Smooth muscle cell of the brain vasculature (primary cell): ENCODE measurements at places on chromosomes 3 and 15.

GRCh38 chr15:27696530-27696929 is 402.6 kb downstream of the OCA2 start:
- DNase-seq, result no peak

- DNase-seq, result no peak
Measured at GRCh38 chr3:32778389-32778788, 39.4 kb upstream of the TRIM71 start.

GRCh38 chr3:152430223-152431002 is 161.7 kb downstream of the MBNL1 start:
- no peak for DNase-seq

- no peak for DNase-seq
Measured at GRCh38 chr15:96796841-96797240, 466.3 kb downstream of the NR2F2 start.

GRCh38 chr3:100402256-100402655 is 917 bp downstream of the LNP1 start:
- DNase-seq, result no peak

DNA sequence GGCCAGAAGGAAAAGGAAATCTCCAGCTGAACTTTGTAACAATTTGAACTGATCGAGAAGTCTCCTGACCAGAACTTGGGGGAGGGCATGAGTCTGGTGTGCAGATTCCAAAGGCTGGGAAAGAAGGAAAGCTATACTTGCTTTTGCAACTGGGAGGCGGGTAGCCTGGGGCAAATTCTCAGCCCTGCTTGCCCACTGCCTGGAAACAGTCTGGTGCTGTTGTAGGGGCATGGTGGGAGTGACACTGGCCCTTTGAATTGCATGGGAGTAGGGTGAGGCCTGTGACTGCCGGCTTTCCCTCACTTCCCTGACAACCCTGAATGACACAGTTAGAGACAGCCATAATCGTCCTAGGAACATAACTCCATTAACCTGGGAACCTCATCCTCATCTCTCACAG is 114.0 kb upstream of the POU1F1 start:
- no peak for DNase-seq

DNA sequence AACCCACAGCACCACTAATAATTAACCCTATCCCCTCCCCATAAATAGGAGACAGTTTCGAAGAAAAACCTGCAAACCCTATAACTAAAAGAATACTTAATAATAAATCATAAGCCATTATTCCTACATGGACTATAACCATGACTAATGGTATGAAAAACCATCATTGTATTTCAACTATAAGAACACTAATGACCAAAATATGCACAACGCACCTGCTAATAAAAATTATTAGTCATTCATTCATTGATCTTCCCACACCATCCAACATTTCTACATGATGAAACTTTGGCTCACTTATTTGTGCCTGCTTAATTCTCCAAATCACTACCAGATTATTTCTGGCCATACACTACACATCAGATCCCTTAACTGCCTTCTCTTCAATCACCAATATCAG is 16.6 kb downstream of the AQP9 start:
- DNase-seq, result no peak

GRCh38 chr3:192395506-192395905 is 331.8 kb downstream of the FGF12 start:
- no peak for DNase-seq

DNA sequence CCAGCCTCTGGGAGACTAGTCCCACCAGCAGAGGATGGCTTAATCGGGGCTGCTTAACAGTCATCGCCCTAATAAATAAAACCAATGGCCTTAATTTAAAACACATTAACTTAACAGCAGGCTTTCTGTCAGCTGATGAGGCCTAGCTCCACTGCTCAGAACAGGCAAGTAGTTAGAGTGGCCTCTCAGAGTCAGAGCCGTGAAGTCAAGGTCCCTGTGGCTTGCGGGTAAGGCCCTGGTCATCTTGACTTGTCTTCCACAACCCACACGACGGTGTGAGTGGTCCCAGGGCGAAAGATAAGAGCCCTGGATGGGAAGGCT is 11.8 kb downstream of the XXYLT1 start:
- DNase-seq, result no peak

GRCh38 chr15:92638709-92639365 is 16.7 kb downstream of the FAM174B start:
- DNase-seq, result no peak

DNA sequence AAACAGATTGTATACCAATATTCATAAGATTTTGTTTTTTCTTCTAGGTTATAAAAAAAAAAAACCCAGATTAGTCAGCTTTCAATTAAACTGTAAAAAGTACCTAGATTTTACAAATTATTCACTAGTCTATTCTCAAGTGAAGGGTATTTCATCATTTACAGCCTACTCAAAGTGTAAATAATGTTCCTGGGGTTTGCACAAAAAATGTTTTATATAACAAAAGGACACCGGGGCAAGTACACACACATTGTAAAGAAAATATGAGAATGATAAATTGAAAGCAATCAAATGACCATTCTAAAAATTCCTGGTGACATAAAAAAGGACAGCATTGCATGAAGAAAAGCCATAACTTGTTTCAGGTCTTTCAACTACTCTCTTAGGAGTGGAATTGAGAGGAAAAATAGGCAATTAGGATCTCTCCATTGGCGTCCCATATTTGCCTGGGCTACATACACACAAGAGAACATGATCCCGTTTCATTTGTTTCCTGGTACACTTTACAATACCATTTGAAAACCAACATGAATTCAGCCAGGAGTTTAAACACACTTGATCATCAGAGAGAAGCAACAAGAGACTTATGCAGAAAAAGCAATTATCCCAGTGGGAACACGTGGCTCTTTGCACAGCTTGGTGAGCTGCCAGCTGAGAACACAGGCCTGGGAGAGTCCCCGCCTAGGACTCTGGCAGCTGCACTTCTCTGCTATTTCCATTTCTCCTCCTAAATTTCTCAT is 1039.2 kb downstream of the ROBO1 start:
- peak; percentile 62 for DNase-seq

GRCh38 chr3:43709022-43709421 is 18.3 kb downstream of the ABHD5 start:
- DNase-seq, result no peak

DNA sequence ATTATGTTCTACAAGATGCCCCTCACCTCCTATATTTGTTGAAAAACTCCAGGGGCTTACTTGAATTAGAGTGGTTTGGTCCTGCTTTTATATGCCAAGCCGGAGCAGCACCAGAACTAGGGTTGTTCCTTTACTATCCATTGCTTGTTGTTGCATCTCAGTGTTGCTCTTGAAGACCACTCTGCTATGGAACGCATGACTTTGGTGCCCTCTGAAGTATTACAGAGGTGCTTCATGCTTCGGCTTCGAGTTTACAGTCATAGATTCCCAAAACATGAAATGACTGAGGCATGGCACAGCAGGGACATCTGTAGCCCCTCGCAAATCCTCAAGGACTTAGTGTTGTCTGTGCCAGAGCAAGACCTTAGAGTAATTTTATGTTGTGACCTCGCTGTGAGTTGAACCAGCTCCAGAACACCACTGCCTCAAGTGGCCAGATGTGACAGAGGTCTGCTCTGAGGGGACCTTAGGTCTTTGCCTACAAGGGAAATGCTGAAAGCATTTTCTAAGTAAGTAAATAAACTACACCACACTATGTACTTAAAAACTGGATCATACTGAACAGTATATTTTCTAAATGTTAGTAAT is 67.2 kb upstream of the SIAH2 start:
- no peak for DNase-seq

DNA sequence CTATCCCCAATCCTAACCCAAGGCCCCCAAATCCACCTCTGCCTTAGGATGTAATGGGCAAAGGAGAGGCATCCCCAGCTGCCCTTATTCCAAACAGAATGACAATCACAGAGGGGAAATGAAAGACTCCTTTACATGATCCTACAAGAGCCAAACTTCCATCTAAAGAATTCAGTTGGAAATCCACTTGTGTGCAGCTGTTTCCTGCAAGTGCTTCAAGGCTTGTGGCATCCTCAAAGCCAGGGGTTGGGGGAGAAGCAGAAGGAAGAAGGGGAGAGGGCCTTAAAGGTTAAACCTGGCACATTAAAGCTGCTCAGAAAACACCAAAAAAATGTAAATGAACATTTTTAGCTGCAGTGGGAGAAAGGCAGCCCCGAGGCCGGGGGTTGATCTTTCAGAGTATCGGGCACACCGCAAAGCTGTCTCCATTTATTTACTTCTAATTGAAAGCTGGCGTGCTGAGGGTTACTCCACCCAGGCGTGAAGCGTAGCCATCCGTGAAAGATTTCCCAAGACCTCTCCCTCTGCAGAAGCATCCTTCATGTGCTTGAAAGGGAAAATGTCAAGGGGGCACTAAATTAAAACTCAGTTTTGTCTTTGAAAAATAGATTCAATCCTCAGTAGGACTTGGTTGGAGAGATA is 217.8 kb downstream of the SHQ1 start:
- no peak for DNase-seq

- DNase-seq, result no peak
Measured at GRCh38 chr15:39896101-39896500, 24.0 kb downstream of the GPR176 start.

DNA sequence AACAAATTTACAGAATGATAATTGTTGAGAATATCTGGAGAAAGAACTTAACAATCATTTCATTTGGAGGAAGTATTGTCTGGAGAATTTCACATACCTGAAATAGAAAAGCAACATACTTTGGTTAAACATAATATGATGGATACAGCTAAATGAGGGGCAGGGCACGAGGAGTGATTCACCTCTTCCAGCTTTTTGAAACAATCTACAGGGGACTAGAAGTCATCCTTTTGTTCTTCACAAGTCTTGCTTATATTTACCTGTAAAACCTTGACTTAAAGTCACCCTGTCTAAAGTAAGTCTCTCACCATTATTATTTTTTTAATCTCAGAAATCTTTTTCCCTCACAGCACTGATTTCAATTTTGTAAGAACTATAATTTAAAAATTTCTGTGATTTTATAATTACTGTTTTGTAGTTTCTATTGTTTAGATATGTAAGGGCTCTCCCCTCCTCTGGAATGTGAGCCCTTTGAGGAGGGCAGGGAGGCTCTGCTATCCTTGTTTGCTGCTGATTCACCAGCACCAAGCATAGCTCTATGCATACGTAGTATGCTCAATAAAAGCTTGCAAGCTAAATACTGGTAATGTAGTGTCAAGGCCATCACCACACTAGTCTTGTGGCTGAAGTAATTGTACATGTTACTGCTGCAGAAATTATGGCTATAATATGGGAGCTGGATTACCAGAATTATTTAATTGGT is 193.9 kb upstream of the THRB start:
- DNase-seq, result no peak

DNA sequence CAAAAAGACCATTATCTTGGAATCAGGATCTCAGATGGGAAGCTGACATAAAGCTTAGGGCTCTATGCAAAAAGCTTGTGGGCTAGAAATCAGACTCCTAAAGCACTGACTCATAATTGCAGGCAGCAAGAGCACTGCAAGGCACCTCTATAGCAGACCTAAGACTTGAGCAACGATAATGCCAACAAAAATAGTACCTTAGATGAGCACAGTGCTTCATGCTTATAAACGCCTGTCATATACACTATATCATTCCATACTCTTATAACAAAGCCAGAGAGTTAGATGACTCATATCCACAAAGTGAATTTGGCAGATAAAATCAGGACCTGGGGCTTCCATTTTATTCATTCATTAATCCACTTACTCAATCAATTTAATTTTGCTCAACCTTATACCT is 560.8 kb downstream of the MCTP2 start:
- no peak for DNase-seq

DNA sequence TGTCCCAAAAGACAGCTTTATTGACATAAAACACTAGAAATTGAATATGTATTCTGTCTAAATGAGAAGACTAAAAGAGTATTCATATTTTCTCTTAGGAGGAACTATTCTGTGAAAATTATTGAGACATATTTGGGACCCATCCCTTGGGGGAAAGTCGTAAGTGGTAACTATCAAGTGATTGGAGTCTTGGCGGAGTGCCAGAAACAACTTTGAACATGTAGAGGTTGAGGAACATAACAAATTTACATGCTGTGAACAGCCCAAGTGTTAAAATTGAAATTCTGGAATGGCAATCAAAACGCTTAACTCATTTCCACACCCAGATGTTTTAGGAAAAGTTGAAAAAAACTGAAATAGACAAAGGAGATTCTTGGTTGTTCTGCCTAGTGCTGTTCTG is 1034.6 kb downstream of the NSUN3 start:
- no peak for DNase-seq

- DNase-seq, result no peak
Measured at GRCh38 chr3:66478960-66479359, 21.9 kb downstream of the LRIG1 start.

DNA sequence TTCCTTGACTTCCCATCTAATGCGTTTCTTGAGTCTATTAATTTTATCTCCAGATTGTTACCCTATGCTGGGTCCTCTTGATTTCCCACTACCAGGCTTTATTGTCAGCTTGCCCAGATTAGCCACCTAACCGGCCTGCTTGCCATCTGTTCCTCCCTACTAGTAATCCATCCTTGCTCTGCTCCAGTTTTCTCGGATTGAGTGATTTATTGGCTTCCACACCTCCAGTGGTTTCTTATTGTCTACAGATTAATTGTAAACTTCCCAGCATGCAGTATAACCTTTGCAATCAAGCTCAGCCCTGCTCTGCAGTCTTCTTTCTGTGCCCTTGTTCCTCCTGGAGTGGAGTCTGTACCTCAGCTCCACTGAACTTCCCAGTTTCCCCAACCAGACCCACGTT is 63.4 kb downstream of the ARHGEF26 start:
- DNase-seq, result no peak

GRCh38 chr3:139732729-139733128 is 55.0 kb upstream of the NMNAT3 start:
- DNase-seq, result no peak

DNA sequence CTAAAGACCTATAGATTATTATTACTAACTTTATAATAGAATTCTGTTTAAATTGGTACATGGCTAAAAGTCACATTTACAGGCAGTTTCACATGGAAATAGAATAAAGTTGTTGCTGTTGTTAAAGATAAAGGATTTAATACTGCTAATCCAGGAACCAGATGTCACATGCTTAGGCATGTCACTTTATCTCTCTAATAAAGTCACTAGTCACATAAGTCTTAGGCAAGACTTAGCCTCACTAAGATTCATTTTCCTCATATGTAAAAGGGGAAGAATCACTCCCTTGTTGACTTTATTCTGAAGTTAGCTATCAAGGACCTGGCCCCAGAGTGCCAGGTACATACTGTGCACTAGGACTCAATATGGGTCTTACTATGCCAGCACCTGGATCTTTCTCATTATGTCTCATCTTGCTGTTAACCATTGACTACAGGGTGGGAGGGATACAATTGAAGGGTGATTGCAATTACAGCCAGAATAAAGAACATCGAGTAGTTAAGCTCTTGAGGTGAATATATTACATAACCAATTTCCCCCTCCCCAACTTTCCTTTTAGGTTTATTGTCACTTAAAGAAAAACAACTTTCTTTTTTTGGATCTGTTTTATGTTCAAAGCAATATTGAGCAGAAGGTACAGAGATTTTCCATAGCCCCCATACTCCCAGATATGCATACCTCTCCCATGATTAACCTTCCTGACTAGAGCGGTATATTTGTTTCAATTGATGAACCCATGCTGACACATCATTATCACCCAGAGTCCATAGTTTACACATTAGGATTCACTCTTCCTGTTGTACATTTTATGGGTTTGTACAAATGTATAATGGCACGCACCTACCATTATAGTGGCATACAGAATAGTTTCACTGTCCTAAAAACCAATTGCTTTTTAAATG is 36.6 kb downstream of the LNP1 start:
- DNase-seq, result no peak

- no peak for DNase-seq
Measured at GRCh38 chr3:39361252-39361927, 21.8 kb upstream of the SLC25A38 start.
